ENCODE measurements at places on chromosomes 1 and 21.

DNA sequence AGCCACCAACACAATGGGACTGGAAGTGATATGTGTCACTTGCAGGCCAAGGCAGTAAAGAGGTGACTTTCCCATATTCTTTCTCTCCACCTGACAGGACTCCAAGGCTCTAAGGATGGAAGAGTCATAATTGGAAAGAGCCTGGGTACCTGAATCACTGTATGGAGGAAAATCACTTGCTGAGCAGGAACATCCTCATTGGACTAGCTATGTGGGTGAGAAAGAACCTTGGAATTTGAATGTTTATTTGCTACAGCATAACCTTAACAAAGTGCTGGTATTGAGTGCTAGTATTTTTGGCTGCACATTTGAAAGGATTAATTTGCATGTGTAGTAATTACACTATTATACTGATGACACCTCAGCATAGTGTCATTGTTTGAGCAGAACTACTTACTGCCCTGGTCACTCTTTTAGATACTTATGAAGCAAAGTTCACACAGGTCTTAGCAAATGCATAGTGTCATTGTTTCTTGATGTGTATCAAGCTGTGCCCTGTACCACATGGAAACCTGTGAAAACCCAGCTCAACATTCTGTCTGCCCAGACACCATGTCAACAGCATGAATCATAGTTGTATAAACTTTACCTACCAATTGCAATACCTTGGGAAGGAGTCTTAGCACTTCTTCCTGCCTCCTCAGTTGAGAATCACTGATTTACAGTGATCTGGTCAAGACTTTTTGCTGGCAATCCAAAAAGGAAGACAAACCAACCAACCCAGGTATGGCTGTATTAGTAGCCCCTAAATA is 5.1 kb upstream of the S100A10 start:
- DNase-seq = no peak

DNA sequence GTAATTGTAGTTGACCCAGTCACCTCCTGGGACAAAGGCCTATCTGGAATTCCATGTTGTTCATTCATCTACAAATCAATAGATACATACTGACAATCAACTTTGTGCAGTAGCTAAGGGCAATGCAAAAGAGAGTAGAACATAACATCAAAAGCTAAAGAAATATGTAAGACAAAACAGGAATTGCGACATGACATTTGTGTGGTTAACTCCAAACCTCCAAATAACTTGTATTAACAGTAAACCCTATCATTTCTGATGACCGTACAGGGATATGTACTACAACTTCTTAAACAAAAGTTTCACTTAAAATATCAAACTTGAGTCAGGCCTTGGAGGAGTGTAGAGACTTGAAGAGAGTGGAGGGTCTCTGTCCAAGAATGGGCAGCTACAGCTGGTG is 317.6 kb downstream of the SPATA17 start:
- DNase-seq = no peak

- DNase-seq = no peak
These were observed 22.0 kb upstream of the UHMK1 start for GRCh38 chr1:162475539-162476185.

DNA sequence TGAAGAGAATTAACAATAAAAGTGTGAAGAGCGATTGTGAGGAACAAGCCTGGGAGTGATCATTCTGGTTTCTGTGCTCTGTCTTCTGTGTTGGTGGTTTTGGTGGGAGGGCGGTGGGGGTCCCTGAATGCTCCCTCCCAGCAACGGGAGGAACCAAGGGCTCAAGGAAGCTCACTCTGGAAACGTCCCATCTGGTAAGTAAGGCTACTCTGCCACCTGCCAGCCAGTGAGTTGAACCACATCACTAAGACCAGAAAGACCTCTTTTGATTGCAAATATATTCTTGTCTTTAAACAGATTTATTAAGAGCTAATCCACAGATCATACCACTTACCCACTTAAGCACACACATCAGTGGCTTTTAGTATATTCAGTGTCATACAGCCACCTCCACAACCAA is 125.0 kb downstream of the PRDM2 start:
- DNase-seq = no peak

GRCh38 chr21:38151021-38151645 is 105.7 kb upstream of the KCNJ15 start:
- DNase-seq = no peak

GRCh38 chr1:116572771-116573430 is 2.1 kb upstream of the CD58 start:
- DNase-seq = no peak

- no peak for DNase-seq
These were observed 14.3 kb upstream of the SKI start for GRCh38 chr1:2213576-2214505.

DNA sequence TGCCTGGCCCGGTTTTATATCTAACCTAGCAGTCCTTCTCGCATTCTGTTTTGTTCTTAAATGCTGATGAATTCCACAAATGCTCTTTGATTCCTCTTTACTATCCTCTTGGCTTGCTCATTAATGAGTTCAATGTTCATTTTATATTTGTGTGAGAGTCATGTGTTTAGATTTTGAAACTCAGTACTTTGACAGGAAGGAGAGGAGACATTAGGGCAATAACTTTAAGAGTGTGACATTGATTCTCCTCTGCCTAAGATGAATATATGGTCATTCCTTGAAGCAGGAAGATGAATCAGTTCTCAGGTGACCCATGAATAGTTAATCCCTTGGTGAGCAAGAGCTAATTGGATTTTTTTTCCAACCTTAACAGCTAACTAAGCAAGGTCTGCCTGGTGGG is 84.1 kb downstream of the MRPS6 start:
- no peak for DNase-seq

DNA sequence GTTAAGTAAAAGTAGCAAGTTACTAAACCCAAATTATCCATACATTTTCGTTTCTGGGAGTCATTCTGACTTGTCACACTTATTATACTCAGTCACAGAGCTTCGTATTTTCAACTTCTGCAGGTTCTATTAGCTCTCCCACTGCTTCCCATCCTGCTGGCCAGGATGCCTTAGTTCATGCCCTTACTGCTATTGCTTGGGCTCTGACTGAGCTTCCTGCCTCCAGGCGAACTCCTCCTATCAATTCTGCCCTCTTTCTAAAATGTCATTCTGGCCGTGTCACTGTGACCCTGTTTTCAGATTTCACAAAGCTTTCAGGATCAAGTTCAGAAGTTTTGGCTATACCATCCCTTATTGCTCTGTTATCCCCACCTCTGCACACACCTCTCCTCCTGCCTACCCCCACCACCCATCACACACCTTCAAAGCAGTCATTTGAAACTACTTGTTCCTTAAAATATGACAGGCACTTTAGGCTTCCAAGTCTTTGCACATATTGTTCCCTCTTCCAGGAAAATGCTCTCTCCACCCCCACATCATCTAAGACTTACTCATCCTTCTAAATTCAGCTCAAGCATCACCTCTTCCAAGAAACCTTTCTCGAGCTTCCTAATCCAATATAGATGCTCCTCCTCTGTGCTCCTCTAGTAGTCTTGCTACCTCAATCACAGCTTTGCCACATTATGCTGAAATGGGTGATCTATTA is 278.0 kb downstream of the BRINP2 start:
- no peak for DNase-seq

GRCh38 chr1:204709960-204710912 is 24.7 kb upstream of the LRRN2 start:
- no peak for DNase-seq

DNA sequence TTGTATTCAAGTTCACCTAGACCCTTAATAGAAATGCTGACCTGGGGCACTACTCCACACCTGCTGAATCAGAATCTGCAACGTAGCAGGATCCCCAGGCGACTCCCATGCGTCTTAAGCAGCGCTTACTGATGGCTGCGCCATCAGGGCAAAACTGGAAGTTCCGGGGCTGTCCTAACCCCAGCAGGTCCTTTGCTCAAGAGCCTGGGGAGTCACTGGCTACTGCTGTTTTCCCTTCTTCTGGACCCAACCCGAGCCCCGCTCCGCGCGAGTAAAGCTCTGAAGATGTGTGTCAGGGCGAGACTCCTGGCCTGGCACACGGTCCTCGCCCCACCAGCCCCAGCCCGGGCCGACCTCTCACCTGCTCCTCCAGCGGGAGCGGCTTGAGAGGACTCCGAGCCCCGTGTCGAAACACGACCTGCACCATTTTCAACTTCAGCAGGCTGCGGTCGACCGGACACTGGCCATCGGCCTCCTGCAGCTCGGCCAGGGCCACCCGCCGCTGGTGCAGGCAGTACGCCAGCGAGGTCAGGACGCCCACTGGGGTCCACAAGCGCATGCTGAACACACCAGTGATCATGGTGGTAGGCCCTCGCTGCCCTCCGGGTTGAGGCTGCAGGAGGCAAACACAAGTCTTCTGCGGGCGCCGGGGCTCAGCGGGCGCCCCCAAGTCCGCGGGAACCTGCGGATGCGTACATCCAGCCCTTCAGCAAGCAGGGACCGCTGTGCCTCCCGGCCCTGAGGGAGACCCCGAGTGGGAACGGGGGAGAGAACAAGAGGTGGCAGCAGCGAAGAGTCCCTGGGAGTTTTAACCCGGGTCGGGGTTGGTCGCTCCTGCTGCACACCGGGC is 630 bp downstream of the ACP6 start:
- DNase-seq = peak; percentile 26

DNA sequence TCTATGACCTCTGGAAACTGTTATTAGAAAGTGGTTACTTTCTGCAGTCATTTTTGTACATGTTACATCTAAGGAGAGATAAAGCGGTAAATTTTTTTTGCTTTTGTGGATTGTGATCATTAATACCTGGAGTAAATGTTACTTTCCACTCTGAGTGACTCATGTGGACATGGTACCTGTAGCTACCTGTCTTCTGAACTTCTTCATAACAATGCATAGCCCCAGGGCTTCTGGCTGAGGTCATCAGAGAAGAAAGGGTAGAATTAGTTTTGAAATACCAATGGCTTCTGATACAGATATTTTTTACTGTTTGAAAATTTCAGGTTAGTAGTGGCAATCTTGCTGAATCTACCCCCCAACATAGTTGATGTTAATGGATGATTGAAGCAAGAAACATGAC is 489.3 kb downstream of the RWDD3 start:
- DNase-seq = no peak

GRCh38 chr21:30563072-30563471 is 2.0 kb upstream of the KRTAP19-7 start:
- no peak for DNase-seq

- no peak for DNase-seq
These were observed 17.7 kb downstream of the RGS8 start for GRCh38 chr1:182666706-182667105.

GRCh38 chr1:201750120-201750519 is 78.8 kb upstream of the IPO9 start:
- no peak for DNase-seq

GRCh38 chr1:211353562-211354212 is 27.1 kb downstream of the TRAF5 start:
- no peak for DNase-seq

GRCh38 chr1:116433275-116434257 is 60.5 kb downstream of the ATP1A1 start:
- DNase-seq = no peak

GRCh38 chr1:215899901-215900300 is 332.8 kb downstream of the KCTD3 start:
- no peak for DNase-seq

- DNase-seq = no peak
These were observed 9.8 kb downstream of the ERRFI1 start for GRCh38 chr1:8016210-8016894.

DNA sequence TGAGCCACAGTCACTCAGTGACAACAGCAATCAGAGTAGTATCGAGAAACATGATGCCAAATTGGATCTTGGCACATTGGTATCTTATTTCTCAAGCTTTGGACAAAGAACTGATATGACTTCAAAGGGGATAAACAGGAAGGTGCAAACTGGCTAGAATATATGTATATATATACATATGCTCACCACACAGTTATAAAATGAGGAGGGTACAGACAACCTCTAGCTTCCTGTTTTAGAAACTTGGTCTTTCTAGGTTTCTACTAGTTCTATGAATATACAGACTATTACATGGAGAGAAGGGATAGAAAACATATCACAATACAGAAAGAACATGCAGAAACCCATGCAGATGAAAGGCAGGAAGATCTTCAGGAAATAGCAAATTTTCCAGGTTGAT is 292.1 kb upstream of the SNX7 start:
- no peak for DNase-seq

DNA sequence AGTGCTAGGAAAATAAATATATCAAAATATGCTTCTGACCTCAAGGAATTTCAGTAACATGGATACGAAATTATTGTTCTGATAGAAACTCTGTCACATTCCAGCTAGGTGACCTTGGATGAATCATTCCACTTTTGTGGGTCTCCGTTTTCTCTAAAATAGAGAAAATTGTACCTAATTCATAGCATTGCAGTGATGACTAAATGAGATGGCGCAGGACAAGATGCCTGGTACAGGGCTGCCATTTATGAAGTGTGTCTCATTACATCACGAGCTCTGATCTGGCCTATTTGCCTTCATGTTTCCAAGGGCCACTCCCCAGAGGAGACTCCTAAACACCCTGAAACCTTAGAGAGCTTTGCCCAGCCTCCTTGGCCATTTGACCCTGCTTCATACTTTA is 480.0 kb upstream of the USP24 start:
- DNase-seq = no peak

- DNase-seq = no peak
These were observed 64.4 kb downstream of the SDCCAG8 start for GRCh38 chr1:243320224-243320623.

DNA sequence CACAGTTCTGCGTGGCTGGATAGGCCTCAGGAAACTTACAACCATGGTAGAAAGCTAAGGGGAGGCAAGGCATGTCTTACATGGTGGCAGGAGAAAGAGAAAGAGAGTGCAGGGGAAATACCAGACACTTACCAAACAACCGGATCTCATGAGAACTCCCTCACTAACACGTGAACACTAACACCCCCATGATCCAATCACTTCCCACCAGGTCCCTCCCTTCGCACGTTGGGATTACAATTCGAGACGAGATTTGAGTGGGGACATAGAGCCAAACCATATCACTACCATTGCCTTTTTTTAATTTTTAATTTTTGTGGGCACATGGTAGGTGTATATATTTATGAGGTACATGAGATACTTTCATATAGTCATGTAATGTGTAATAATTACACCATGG is 23.8 kb upstream of the PPP1R8 start:
- no peak for DNase-seq

- DNase-seq = no peak
These were observed 39.1 kb downstream of the TDRD5 start for GRCh38 chr1:179630719-179631118.

DNA sequence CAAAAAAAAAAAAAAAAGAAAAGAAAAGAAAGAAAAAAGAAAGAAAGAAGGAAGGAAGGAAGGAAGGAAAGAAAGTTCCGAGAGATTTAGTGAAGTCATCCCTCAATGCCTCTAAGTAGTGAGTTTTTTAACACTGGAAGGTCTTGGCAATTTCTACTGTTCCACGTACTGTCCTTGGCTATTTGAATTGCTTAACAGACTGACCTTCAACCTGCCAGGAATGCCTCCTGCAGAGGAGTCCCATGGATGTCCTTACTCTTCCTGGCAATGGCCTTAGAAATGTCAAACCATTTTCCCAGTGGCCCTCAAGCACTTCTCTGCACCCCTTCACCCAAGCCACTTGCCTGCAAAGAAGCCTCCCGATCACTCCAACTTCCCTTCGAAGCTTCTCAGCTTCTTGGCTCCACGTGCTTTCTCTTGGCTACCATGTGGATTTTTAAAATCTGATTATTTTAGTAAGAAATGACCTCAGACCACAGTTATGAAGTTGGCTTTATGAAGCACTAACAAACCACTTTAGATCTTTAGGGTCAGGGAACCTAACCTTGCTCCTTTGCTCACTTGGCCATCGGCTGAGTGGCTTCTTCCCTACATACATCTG is 43.7 kb upstream of the ABCG1 start:
- DNase-seq = no peak
